ENCODE measurements at places on chromosomes 6 and 20.

- DNase-seq, result no peak
These were observed 38.7 kb upstream of the RIPOR2 start for GRCh38 chr6:24974182-24975171.

- DNase-seq, result no peak
These were observed 47.7 kb upstream of the DACT2 start for GRCh38 chr6:168367285-168367751.

- DNase-seq, result no peak
These were observed 11.1 kb upstream of the ARFGEF2 start for GRCh38 chr20:48910347-48910781.

- DNase-seq, result no peak
These were observed 60.4 kb downstream of the ATXN1 start for GRCh38 chr6:16700916-16701234.
